NCI-H226 (cell line): ENCODE measurements at places on chromosomes 7 and 10.

DNA sequence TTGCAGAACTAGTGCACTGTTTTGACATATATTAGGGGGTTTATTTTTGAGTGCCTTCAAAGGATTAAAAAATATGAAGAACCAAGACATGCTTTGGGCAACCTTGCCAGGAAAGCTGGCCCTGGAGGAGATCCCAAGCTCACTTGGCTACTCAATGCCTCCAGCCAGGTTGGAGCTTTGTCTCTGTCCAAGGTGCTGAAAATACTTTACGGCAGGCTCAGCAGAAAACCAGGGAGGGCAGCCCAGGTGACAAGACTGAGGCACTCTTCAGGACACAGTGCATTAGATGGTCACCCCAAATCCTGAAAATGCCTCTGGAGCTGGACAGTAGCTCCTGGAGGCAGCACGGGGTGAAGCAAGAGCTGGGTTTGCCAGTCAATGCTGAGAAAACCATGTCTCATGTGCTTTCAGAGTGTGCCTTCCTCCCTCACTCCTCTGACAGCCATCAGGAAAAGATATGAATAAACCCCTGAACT, 5.8 kb upstream of the KCNH2 start:
- DNase-seq: peak; percentile 33

- no peak for DNase-seq
Measured at GRCh38 chr7:76267107-76267893, 35.2 kb upstream of the HSPB1 start.

GRCh38 chr10:50972591-50972990, 87.2 kb upstream of the A1CF start:
- no peak for DNase-seq

DNA sequence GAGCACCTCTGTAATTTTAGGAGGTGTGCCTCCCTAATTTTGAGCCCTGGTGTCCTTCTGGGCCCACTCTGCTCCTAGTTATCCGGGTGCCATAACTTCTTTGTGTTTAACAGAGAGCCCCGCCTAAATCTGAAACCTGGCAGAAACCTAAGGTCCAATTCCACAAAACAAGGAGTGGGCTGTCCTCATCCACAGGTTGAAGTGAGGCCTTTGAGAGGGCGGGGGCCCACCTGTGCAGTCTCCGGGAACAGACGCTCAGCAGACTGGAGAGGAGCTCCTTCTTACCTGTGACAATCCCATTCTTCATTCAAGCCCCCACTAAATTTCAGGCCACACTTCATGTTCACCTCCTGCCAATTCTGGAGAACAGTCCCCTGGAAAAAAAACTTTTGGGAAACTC, 10.9 kb downstream of the TMEM72 start:
- no peak for DNase-seq

- peak; percentile 26 for DNase-seq
Measured at GRCh38 chr7:135385209-135385608, 124.7 kb downstream of the CNOT4 start.

DNA sequence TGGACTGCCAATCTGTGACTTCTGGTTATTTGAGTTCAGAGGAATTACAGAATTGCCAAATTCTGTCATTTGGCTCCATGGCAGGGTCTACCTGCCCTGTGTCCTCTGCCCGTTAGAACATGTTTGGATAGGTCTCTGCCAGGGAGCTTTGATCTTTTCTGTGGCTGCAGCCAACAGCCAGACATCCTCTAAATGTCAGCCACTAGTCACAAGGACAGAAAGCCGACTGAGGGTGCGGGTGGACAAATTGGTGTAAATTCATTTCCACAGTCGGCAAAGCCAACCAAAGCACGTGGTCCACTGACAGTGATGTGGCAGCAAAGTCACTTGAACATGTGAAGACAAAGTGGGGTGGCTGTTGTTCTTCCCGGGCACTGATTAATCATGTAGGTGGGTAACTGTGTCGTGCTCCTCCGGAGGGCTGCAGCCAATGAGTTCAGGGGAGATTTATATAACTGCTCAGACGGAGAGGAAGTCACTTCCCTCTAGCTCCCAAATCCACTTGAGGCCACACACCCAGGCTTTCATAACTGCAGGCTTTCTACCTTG, 26.7 kb upstream of the CAMK1D start:
- DNase-seq: no peak

- DNase-seq: peak; percentile 67
Measured at GRCh38 chr7:144384555-144385245, 18.8 kb downstream of the NOBOX start.

GRCh38 chr10:84007482-84007881, 131.8 kb upstream of the GHITM start:
- no peak for DNase-seq

DNA sequence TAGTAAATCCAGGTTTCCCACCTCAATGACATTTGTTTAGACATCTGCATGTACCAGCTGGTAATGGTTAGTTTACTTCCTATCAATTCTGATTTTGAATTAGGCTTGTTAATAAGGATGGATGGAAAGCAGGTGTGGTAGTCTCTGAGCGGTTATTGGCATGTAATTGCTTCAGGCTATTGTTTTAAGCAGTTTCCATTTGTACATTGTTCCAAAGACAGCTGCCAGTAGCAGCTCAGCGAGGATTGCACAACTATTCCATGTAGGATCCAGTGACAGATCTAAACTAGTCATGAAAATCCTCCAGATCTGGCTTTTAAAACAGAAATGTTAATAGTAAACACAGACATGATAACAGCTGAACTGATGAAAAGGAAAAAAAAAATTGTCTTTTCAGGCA, 436.0 kb upstream of the ADARB2 start:
- no peak for DNase-seq

- no peak for DNase-seq
Measured at GRCh38 chr10:131891929-131892805, 8.6 kb upstream of the PPP2R2D start.

DNA sequence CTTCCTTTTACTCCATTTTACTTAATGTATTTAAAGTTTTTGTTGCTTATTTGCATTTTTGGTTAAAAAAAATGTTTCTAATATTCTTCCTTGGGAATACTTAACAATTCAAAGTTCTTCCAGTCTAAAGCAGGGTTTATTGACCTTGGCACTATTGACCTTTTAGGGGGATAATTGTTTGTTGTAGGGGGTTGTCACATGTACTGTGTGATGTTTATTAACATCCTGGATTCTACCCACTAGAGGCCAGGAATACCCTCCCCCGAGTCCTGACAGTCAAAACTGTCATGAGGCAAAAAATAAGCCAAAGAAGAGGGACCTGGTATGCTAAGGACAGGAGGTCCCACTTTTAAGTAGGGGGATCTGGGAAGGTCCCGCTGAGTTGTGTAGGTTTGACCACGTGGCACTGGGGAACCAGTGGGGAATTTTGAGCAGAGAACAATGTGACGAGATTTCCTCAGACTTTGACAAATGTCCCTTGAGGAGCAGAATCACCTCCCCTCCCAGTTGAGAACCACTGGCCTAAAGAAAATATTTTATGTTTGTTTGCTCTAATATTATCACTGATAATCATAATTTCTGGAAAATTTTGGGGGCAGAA, 178.3 kb upstream of the PRR15 start:
- DNase-seq: no peak

DNA sequence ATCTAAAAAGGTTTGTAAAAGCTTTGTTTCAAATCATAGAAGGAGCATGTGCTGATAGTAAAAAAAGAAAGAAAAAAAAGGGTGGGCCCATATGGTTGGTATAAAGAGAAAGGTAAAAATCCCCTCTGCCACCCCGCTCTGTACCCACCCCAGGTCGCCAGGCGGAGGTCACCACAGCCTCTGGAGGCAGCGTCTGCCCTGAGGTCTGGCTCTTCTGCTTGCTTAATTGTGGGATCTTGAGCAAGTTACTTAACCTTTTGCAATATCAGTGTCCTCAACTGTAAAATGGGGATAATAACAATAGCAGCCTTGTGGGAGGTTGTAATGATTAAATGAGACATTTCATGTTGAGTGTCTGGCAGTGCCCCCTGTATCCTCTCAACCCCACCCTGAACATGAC, 10.7 kb upstream of the PCBD1 start:
- no peak for DNase-seq

DNA sequence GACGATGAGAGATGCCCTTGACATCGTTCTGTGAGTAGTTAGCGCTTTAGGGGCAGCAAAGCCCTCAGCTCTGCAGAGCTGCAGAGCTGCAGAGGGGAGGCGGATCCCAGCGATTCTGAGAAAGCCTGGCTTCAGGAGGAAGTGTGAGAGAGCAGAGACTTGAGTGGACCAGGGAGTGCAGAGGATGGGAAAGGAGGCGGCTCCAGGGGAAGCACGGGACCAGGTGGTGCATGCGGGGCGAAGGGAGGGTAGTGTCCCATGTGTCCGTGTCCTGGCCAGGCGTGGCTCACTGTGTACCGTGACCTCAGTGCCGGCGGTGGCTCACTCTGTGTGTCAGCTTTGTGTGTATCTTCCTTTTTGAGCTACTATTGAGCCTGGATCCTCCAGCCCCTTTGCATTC, 250.8 kb upstream of the PITRM1 start:
- no peak for DNase-seq

DNA sequence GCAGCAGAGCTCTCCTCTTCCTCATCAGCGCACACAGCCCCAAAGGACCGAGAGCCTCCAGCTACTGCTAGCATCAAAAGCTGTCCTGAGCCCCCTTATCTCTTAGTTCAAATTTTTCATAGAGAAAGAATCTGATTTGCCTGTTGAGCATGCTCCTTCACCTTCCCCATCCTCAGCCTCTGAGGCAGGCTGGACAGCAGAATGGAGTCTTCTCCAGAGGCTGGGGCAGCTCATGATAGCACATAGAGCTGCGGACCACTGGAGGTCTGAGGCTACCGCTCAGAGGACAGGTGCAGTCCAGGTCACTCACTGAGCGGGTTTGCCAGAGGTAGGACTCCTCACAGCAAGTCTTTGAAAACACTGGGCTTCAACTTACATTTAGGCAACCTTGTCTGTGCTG, 72.8 kb upstream of the GRB10 start:
- no peak for DNase-seq

- no peak for DNase-seq
Measured at GRCh38 chr10:42963312-42963711, 113.6 kb upstream of the RET start.

DNA sequence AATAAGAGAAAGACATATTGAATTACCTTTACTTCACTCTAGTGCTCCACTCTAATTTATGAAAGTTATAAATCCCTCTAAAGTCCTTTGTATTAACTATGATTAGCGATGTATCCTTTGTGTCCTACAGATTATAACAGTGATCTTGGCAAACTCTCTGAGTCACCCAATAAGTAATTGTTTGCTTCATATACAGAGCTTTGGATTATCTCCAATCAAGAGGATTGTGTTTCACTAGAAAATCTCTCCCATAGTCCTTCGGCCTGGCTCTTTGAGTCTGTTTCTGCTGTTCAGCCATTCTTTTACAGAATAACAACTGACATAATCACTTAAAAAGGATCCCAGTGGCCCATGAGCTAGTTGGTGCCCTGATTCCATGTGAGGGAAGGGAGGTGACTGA, 9.5 kb downstream of the LMOD2 start:
- no peak for DNase-seq

GRCh38 chr10:31745612-31746376, 182.8 kb downstream of the ARHGAP12 start:
- peak; percentile 88 for DNase-seq

DNA sequence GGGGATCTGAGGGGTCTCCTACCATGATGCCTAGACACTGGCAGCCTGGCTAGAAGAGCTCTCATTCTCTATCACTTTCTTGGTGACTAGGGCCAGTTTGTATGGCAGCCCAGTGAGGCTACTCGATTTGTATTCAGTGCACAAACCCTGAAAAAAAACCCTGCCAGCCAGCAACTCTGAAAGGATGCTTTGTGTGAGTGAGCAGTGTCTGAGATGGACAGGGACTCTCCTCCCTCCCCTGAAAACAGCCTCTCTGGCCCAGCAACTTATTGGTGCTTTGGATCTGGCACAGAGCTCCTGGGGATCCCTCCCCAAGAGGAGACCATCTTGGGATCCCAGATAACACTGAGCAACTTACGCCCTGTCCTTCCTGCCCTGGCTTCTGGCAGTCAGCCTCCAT, 10.8 kb upstream of the LRRC4 start:
- no peak for DNase-seq

DNA sequence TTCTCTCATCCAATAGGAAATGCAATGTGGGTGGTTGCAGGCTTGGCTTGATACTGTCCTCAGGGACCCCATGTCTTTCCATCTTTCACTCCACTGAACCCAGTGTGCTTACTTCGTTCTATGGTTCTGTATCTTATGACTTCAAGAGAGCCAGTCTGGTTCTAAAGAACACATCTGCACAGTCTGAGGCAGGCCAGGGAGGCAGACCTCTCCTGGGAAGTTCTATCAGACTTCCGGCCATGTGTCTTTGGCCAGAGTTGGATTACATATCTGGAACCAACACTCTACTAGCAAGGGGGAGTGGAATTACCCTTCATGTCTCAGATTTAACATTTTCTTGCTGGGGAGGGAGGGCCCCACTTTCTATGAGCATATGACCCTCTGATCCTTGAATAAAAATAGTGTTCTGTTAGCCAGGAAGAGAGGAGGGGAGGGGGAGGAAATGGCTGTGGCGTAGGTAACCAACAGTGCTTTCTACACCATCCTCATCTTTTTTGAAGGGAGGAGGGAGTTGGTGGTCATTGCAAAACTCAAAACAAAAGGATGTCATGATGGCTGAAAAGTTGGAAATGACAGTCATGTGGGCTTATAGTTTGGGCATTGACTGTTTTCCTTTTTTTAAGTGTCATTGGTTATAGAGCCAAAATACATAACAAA, 370.2 kb downstream of the GATA3 start:
- DNase-seq: no peak

DNA sequence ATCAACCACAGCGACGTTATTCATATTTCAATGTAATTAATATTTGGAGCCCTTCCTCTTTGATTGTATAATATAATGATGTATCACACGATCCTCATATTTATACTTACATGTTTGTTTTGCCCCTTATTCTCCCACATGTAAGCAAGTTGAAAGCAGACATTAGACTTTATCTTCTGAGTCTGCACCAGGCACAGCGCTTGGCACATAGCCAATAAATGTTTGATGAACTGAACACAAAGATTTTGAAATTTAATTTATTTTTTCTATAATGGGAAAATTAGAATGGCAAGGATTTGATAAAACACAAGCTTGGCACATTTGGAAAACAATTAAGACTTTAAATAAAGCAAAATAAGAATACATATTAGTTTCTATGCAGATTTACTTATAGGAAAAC, 31.6 kb downstream of the ZFAND4 start:
- DNase-seq: no peak

- no peak for DNase-seq
Measured at GRCh38 chr10:15763006-15763405, 43.3 kb upstream of the ITGA8 start.

DNA sequence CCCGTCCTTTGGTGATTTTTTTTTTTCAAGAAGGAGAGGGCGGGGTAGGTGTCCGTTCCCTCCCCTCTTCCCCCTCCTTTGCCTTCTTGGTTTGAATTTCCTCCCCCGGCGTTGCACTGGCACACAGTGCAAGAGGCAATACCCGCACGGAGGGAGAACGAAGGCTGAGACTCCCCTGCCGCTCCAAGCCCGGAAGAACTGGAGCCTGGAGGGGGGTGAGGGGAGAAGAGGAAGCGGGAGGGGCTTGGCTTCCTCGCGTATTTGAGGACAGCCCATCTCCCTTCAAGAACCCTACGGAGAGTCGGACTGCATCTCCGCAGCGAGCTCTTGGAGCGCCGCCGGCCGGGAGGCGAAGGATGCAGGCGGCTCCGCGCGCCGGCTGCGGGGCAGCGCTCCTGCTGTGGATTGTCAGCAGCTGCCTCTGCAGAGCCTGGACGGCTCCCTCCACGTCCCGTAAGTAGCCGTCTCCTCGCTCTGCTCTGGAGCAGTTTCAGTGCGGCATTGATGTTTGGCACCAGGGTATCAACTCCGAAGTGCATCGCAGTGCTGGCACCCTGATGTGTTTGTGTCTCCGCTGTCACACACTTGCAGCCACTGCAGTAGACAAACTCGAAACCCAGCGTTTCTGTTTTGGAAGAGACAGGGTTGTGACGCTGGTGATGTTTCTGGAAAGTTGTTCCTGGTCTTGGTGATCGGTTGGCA, at the start of gene CNTNAP2:
TSS of gene CNTNAP2 (plus strand) at position 281 of the 702 bp plus-strand sequence. CDS start at position 357, 76 bp downstream.
- no peak for DNase-seq
